ENCODE measurements at places on chromosomes 6 and 20.

- DNase-seq = peak; percentile 29
Observed at GRCh38 chr6:26421259-26422144, 18.8 kb upstream of the BTN3A3 start.

- no peak for DNase-seq
Observed at GRCh38 chr6:22926790-22927354, 357.5 kb downstream of the HDGFL1 start.

- no peak for DNase-seq
Observed at GRCh38 chr6:33567836-33568235, 12.2 kb downstream of the BAK1 start.

GRCh38 chr6:150299873-150300485, 68.8 kb upstream of the IYD start:
- no peak for DNase-seq

DNA sequence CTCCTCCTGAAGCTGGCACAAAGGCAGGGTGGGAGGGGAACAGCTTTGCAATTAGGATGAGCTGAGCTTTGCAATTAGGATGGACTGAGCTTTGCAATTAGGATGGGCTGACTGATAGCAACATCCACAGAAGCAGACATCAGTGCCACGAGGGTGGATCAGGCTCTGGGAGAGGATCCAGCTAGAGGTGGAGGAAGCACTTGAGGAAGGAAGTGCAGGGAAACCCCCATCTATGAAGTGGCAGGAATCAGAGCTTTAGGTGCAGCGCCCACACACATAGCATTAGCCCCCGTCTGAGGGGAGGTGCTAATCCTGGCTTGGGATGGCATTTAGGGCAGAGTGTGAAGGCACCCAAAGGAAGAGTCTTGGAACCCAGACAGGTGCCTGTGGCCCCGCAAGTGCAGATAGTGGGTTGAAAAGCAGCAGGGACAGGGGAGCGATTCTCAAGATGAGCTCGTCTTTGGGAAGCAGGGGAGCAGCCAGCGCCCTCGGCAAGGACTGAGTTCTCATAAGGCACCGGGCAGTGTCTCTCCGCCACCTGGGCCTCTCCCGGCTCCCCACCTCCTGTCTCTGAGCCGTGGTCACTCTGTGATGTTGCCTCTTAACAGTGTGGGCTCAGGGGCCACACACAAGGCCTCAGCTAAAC, 12.0 kb upstream of the THBS2 start:
- no peak for DNase-seq

- no peak for DNase-seq
Observed at GRCh38 chr6:71524201-71524600, 235.6 kb downstream of the OGFRL1 start.

DNA sequence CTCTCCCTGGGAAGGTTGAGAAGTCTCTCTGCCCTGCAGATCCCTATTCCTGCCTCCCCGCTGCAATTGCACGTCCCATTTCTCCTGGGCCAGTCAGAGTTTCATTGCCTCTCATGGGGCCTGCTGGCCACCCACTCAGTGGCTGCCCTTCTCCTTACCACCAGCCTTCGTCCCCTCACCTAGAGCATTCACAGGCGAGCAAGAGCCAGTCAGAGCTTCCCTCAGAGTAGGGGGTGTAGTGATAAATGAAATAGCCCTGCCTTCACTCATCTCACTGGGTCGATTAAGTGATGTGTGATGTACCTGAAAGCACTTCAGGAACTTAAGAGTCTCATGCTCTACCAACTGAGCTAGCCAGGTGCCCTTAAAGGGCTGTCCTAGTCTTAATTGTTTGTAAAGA, 52.0 kb upstream of the FANCE start:
- no peak for DNase-seq

Measured in GDM1 (cell line).